ENCODE measurements at places on chromosomes 13 and 19.

GRCh38 chr13:80040981-80041317 is 300.0 kb downstream of the SPRY2 start:
- no peak for DNase-seq

DNA sequence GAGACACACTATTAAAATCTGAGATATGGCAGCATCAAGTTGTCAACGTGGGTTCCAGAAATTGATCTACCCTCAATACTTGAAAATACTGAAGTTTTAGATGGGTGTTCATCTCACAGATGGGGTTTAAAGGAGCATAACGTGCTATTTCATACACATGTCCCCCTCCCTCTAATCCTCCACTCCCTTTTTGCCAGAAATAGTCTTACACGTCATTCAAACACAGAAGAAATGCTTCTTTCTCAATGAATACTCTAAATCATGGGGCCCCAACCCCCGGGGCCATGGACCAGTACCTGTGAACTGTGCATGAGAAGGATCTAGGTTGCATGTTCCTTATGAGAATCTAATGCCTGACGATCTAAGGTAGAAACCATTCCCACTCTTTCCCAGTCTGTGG is 19.6 kb downstream of the KLF12 start:
- no peak for DNase-seq

GRCh38 chr13:76738616-76739015 is 147.6 kb downstream of the KCTD12 start:
- no peak for DNase-seq

GRCh38 chr13:59451236-59451635 is 712.5 kb downstream of the DIAPH3 start:
- no peak for DNase-seq

- DNase-seq, result no peak
Observed at GRCh38 chr19:2589441-2589840, 113.1 kb downstream of the GNG7 start.
